Fibroblast of lung (primary cell): ENCODE measurements at places on chromosomes 11 and 22. TPM values are rescaled to one million over a fixed set of nuclear protein-coding genes. Genes with fewer than 3 reads are reported as not detected.
A peak's percentile ranks its signal among the peaks of the same experiment; 100 is the strongest.

F2 gene
- not detected in 2 replicates for total RNA-seq

DNA sequence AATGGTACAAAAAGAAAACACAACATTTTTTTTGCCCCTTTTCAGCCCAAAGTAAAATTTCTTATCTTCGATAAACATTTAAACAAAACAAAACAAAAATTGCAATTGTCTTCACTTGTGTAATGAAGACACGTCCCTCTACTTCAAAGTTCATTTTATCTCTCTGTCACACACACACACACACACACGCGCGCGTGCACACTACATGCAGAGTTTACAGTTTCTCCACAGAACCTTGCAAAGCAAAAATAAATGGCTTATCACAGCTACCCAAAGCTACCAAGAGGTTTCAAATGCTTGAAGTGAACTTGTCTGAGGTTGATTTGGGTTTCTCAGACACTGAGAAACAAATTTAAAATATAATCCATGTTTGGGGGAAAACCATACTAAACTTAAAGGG, 72.3 kb downstream of the ETS1 start:
- no peak for DNase-seq

DNA sequence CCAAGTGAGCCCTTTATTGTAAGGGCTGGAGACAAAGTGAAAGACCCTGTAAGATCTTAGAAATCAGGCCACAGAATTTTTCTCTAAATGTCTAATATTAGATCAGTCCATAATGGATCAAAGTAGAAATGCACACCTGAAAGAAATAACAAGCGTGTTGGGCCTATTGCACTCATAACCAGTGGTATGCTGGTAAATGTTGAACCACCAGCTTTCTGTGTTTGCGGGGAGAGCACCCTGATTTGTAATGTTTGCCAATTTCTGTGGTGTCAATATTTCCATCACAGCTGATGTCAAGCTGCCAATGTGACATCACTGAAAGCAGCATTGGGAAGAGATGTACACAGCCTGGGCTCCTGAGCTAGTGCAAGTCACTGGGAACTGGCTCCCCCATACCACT, 46.2 kb downstream of the ENDOD1 start:
- DNase-seq, result no peak

- no peak for DNase-seq
Observed at GRCh38 chr22:43289531-43289963, 53.6 kb downstream of the SCUBE1 start.

DNA sequence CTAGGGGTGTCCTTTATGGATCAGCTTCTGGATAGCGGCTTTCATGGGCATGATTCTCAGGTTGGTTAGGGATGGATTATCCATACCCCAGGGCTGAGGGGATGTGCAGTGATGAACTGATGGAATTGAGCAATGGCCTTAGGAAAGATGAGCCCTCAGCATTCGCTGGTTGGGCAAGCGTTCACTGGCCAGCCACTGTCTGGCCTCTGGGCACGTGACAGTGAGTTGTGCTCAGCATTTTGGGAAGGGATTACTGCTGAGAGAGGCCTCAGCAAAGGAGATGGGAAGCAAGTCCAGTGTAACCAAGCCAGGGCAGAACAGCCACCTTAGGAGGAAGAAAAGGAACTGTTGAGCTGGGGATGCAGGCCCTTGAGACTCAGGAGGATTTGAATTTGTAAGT, 17.4 kb downstream of the UBASH3B start:
- no peak for DNase-seq

- no peak for DNase-seq
Observed at GRCh38 chr22:49793296-49793695, 34.4 kb downstream of the BRD1 start.

GRCh38 chr22:41324821-41325528, 23.6 kb downstream of the ZC3H7B start:
- no peak for DNase-seq

- no peak for DNase-seq
Observed at GRCh38 chr11:59779487-59779886, 24.3 kb downstream of the STX3 start.

- peak; percentile 79 for DNase-seq
Observed at GRCh38 chr11:76721755-76722677, 51.5 kb upstream of the LRRC32 start.

DNA sequence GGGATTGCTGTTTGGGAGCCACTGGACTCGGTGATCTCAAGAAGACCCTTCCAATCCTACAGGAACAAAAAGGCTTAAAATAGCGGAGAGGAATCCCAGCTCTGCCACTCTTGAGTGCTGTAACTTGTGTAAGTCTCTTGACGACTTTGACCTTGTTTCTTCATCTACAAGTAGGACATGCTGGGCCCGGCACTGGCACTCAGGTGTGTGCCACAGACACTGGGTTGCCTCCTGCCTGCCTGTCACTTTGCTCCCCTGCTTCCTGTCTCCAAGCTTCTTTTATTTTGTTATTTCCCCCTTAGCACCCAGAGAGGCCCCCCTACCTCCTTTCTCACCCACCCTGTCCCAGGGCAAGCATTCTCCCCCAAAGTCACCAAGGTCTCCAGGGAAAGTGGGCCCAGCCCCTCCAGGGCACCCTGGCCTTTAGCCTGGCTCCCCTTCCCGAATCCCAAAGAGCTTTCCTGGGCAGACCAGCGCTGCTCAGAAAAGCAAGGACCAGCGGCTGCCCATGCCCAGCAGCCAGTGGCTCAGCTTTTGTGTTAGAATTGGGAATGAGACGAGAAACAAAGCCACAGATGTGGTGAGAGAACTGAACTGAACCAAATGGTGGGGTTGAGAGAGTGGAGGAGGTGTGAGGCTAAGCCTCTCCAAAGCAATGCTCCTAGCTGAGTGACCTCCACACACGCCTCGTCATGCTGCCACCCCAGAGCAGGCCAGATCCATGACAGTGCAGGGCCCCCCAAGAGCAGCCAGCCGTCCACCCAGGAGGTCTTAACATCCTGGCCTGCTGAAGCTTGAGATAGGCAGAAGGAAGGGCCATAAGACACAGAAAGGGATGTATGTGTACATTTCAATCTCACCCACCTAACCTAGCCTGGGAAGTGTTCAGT, 4.5 kb downstream of the TRIM29 start:
- no peak for DNase-seq

- DNase-seq, result no peak
Observed at GRCh38 chr11:105081412-105082150, 36.4 kb upstream of the CARD16 start.

GRCh38 chr22:27980424-27981148, 61.5 kb upstream of the PITPNB start:
- no peak for DNase-seq

GRCh38 chr11:2898366-2899079, 12.9 kb upstream of the CDKN1C start:
- peak; percentile 90 for DNase-seq

DNA sequence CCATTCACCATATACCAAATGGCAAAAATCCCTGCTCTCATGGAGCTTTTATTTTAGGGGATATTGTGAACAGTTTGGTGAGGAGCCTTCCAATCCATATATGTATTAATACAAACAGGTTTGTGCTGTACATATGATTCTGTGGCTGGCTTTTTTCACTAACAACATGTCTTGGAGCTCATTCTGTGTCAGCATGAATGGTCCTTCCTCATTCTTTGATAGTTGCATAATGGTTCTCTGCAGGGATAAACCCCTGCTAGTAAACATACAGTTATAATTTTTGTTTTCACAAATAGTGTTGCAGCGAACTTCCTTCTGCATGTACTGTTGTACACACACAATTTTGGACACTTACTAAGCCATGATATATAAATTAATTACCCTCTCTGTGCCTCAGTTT, 8.3 kb downstream of the PRR5L start:
- no peak for DNase-seq

- no peak for DNase-seq
Observed at GRCh38 chr22:49705972-49706352, 121.7 kb downstream of the BRD1 start.

DNA sequence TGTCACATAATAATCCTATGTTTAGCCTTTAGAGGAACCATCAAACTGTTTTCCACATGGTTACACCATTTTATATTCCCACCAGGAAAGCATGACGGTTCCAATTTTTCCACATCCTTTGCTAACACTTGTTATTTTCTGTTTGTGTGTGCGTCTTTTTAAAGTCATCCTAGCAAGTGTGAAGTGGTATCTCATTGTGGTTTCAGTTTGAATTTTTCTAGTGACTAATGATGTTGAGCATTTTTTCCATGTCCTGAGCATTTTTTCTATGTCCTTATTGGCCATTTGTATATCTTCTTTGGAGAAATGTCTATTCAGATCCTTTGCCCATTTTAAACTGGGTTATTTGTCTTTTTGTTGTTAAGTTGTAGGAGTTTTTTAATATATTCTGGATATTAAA, 53.7 kb upstream of the DEPDC7 start:
- peak; percentile 74 for DNase-seq

DNA sequence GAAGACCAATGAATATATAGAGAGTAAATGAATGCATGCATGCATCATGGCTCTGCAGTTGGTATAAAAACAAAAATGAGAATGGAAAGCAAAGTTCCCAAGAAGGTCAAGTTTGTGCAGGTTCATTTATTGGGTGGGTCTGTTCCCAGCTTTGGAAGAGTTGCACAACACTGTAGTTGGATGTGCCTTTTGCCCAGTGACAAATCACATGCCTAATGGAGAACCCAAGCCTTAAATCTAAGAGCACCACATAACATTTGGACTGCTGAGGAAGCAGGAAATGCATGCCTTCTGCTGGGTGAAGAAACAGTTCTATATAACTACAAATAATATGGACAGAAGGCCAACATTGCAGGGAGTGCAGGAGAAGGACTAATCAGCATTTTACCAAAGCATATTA, 30.6 kb downstream of the PRCP start:
- peak; percentile 73 for DNase-seq

- DNase-seq, result no peak
Observed at GRCh38 chr11:1964348-1964747, 17.2 kb downstream of the MRPL23 start.

DNA sequence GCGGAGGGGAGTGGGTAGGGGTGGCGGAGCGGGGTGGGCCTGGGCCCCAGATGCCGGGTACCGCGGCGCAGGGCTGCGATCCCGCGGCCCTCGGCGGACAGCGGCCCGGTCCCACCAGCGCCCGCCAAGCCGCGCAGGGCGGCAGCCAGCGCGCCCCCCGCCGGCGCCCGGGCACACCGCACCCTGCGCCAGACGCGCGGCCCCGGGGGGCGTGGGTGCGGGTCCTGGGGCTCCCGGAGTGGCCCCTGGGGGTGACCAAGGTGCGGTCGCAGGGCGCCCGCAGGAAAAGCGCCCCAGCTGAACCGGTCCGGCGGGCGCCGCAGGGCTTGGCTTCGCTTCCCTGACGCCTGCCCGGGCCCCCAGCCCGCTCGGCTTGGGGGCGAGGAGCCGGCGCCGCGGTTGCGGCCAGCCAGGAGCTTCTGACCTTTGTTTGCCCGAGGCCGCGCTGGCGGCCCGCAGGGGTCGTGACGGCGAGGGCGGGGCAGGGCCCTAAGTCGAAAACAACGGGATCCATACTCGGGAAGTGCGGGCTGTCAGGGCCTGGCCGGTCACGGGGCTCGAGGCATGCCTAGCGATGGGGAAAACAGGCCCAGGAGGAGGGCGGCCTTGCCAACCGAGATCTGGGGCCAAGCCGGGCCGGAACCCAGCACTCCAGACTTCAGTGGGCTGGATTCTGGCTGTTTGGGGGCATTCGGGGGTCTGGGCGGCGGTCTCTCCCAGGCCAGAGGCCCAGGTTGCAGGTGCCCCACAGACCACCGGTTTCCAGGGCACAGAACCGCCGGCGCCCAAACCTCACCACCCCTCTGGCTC, 581 bp upstream of the AP5B1 start:
- DNase-seq, result no peak

CRYBB2 gene
- total RNA-seq, result not detected in 2 replicates

DNA sequence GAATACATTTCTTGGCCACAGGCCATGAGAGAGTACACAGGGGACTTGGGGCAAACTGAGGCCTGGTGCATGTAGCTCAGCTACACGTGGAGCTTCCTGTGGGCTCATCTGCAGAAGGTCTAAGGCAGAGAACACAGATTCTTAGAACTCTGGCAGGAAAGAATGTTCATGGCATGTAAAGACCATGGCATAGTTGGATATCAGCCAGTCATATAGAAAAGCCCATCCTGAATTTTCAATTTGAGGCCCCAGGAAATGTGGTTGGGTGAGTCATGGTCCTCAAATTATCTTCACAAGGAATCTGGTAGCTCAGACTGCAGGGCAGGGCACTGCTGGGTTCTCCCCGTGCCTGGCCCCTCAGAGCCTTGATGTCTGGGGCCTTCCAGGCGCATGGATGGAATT, 13.7 kb upstream of the ST3GAL4 start:
- DNase-seq, result peak; percentile 73
